Esophagus squamous epithelium (tissue), 5 donors: ENCODE measurements at places on chromosomes 11 and 22.

GRCh38 chr11:117188620-117189081 is 10.1 kb downstream of the SIDT2 start:
- no peak for DNase-seq

- no peak for DNase-seq
These were observed 23.3 kb upstream of the PPFIA1 start for GRCh38 chr11:70247042-70247709.

- no peak for DNase-seq
These were observed 105.4 kb downstream of the TTC28 start for GRCh38 chr22:28574159-28574788.

- no peak for DNase-seq
These were observed 7.2 kb downstream of the ATG16L2 start for GRCh38 chr11:72821221-72821919.
